ENCODE measurements at places on chromosomes 4 and X.

DNA sequence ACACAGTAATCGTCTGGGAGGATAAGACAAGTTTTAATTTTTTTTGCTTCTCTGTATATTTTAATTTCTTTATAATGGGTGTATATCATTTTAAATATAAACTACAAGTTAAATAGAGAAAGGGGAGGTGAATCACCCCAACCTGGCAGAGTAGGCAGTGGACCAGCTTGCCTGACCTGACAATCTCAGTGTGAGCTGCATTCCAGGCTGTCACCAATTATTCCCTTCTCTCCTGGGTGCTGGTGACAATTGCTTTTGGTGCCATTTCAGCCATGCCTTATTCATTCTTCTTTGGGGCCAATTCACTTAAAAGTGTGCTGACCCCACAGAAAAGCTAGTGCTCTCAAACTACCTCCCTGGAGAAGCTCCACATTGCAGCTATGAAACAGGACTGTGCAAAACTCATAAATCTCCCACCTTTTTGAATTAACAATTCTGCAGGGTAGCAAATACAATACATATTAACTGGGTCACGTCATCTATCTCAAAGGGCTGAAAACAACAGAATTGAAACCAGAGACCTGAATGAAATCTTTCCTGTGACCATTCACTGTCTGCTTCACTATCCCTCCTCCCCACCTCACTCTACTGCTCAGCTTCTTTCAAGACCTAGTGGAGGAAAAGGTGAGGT, 359.0 kb downstream of the HS3ST1 start:
- DNase-seq: no peak

GRCh38 chr4:1975391-1975801, 33.4 kb downstream of the NELFA start:
- no peak for DNase-seq

DNA sequence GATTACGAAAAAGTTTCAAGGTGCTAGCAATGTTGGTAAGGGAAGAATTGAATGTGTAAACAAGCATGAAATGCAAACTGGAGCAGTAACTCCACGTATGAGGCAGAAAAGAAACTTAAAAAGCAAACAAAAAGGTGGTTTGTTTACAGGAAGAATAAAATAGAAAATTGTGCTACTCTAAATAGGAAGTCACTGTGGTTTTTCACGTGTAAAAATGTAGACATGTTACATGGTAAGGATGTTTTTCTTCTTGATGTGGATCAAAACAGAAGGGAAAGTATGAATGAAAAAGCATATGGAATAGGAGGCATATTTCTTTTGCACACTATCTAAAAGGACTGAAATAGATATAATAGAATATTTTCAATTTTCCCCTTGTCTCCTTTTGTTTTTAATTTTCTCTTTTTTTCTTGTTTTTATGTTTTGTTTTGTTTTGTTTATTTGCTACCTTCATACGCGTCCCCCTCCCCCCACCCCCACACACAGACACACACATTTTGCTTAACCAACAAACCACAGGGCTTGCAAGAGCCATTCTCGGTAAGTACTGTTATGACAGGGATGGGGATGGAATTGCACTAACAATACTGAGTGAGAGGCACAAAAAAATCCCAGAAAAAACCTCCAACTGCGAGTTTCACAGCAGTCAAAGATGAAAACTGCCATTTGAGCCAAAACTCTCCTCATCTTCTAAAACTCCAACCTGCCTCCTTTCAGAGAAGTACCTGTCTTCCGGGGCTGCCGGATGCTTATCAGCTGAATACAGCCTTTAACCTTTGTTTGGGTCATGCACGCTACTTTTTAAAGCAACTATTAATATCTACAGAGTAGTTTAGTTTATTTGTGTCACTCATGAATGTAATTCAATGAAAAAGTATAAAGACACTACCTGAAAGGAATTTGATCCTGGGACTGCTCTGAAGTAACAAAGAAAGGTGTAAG, 135.8 kb downstream of the IL15 start:
- DNase-seq: no peak

DNA sequence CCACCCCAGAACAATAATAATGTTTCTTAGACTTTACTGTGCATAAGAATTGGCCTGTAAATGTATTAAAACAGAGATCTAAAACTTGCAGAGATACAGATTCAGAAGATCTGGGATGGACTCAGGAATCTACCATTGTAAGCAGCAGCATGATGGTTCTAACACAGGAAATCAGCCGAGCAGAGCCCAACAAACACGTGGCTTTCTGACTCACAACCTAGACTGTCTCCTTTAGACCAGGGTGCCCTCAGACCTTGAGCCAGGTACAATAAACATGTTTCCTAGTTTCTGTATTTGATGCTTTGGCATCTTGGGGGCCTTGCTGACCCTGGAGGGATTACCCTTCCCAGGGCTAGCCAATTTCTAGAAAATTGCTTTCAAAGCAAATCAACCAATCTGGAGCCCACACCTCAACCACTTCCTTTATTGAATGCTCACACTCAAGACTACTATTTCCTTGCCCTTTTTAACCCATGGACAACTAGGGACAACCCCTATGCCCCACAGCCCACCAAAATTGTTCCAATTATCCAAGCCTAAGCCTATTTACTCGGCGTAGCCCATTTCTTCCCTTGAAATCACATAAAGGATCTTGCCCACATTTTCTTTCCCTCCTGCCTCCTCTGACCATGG, 80.5 kb downstream of the TBC1D9 start:
- DNase-seq: no peak

DNA sequence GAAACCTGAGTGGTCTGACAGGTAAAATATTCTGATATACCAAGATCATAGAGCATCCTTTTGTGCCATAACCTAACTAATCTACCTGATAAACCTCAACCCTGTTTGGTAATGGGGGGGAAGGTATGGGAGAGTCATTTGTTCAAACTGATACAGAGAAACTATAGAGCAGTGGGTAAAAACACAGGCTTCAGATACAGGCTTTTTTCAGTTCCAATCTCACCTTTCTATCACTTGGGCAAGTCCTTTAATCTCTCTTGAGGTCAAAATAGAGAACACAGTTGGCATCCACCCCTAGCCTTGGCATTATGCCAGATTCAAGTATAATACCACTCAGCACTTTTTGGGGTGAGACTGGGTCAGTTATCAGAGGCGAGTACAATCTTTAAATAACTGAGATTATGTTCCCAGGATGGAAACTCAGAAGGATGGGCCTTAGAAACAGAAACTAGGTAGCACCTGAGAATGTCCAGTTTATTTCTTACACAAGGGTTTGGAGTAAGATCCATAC, 880 bp upstream of the ETDC start:
- DNase-seq: no peak

DNA sequence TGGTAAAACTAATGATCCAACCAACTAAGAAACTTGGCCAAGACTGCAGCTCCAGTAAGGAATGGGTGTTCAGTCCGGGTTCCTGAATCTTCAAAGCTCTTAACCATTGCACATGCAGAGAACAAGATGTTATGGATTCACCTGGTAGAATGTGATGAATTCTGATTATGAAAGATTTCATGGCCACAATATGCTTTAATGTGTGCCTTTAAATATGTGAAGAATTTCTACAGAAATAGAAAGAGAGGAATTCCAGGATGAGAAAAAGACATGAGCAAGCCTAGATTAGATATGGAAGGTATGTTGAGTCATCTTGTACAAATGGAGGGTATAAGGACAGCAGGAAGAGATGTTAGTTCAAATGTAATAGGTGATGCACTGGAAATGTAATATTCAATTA, 472.2 kb upstream of the TENM3 start:
- no peak for DNase-seq

GRCh38 chrX:18638398-18638797, 33.5 kb downstream of the RS1 start:
- no peak for DNase-seq

- no peak for DNase-seq
These were observed 72.5 kb downstream of the UBE2K start for GRCh38 chr4:39770471-39770870.

GRCh38 chr4:771464-771863, 54.5 kb downstream of the CPLX1 start:
- DNase-seq: no peak

DNA sequence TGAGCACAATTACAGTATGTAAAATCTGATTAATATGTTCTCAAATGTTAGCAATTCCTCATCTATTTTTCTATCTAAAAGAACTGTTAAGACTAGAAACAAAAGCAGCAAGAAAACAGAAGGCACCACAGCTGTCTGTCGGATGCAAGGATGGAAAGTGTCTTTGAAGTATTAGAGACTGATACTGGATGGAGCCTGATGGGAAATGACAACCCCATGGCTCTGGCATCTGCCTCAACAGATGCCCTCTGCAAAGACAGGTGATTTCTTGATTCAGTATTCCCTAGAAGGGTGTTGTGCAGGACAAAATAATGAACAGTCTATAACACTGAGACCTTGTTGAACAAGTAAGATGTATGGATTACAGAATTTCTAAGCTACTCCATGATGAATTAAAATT, 19.7 kb downstream of the LRCH2 start:
- DNase-seq: no peak

- no peak for DNase-seq
These were observed 45.0 kb downstream of the NAF1 start for GRCh38 chr4:163121689-163122088.

- no peak for DNase-seq
These were observed 76.5 kb downstream of the KCNIP4 start for GRCh38 chr4:21872101-21872500.

DNA sequence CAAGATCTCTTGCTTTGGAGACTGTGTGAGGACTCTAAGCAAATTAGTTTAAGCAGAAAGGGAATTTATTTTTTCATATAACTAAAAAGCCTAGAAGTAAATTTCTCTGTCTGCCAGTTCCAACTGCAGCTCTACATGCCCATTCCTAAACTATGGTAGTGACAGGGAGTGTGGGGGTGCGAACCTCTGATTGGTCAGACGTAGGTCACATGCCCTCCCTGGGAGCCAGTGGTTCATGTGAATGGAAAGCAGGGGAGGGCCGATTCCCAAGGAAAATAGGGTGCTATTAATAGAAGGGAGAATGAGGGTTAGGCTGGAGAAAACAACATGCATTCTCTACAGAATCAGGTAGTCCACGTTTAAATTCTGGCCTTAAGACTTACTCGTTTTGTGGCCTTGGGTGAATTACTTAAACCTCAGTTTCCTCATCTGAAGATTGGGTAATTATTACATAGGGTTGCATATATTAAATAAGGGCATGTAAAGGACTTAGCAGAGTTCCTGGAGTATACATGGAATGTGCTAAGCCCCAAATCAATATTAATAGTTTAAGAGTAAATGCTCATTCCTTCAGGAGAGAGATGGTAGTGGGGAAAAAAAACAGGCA, 7.2 kb downstream of the RAB33B start:
- no peak for DNase-seq

- DNase-seq: peak; percentile 61
These were observed 120.3 kb downstream of the RASL11B start for GRCh38 chr4:52982255-52982945.
